Mesenchymal stem cell (in vitro differentiated cells and primary cell): ENCODE measurements at places on chromosomes 3 and 15.

- DNase-seq, result peak; percentile 51
Observed at GRCh38 chr15:90087454-90088154, 14.7 kb downstream of the IDH2 start.

GRCh38 chr3:80157546-80157945 is 389.7 kb upstream of the ROBO1 start:
- DNase-seq, result no peak

DNA sequence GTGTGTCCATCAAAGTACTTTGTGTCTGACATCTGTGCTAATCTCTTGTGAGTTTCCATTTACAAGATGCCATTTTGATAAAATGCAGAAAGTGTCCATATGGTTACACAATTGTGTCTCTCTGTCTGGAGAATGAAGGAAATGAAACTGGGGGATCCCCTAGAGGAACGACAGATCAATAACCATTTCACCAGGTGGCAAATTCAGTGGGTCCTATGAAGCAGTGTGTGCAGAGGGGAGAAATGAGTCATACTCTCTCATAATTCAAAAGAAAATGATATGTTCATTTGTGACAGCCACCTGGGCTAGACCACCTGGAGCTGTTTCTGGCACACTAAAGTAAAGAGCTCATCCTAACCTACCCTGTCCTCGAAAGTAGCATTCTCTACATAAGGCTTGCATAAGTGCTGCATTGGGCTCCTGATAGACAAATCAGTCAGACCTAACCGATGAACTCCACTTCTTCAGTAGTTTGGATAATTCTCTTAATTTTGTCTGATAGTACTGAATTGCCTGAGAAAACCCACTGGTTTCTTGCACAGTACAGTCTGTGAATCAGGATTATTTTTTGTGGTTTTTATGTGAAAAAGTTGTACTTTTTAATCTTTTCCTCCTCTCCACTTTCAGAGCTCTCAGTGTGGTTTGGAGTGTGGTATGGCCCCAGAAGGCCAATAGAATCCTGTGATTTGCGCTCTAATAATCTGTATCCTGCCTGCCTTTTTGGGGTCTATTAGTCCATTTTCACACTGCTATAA is 10.3 kb upstream of the CD47 start:
- DNase-seq, result no peak

GRCh38 chr3:54374214-54374852 is 252.0 kb downstream of the CACNA2D3 start:
- DNase-seq, result no peak
